Stimulated activated CD4-positive, alpha-beta T cell treated with anti-CD3 and anti-CD28 coated beads, Interleukin-4, amount 100 ng/mL, for 48 hours (primary cell): ENCODE measurements at places on chromosomes 12 and 14.

- no peak for DNase-seq
Observed at GRCh38 chr12:17020765-17021164, 414.8 kb upstream of the LMO3 start.

DNA sequence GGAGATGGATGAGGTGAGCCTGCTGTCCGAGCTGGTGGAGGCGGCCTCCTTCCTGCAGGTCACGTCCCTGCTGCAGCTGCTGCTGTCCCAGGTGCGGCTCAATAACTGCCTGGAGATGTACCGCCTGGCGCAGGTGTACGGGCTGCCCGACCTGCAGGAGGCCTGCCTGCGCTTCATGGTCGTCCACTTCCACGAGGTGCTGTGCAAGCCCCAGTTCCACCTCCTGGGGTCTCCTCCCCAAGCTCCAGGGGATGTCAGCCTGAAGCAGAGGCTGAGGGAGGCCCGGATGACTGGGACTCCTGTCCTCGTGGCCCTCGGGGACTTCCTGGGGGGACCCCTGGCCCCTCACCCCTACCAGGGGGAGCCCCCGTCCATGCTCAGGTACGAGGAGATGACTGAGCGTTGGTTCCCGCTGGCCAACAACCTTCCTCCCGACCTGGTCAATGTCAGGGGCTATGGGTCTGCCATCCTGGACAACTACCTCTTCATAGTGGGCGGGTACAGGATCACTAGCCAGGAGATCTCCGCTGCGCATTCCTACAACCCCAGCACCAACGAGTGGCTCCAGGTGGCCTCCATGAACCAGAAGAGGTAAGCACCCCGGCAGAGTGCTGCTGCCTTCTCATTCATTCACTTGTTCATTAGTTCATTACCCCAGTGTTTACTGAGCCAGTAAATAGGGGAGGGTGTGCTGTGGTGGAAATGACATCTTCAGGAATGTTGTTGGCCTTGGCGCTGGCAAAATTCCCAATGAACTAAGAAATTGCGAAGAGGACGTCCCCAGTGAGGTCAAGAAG lies 774 bp upstream of the MANSC4 start:
- no peak for DNase-seq

GRCh38 chr14:104794099-104794498 lies 1.4 kb downstream of the AKT1 start:
- peak; percentile 42 for DNase-seq

DNA sequence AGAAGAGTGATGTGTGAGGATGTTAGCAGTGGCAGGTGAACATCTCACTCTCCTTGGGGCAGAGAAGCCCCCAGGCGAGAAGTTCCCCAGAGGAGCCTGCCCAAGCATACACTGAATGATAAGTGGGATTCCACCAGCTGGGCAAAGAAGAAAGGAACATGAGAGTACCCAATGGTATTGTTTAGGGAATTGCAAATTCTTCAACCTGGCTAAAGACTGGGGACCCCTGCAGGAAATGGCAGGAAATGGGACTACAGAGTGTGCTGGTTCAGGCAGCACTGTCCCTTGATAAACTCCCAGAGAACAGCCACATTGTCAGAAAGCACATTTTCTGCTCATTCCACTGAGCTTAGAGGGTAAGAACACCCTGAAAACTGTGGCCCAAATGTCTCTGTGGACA lies 121.3 kb downstream of the RPS29 start:
- DNase-seq, result no peak

- no peak for DNase-seq
Observed at GRCh38 chr14:74326369-74327152, 21.7 kb upstream of the VRTN start.

DNA sequence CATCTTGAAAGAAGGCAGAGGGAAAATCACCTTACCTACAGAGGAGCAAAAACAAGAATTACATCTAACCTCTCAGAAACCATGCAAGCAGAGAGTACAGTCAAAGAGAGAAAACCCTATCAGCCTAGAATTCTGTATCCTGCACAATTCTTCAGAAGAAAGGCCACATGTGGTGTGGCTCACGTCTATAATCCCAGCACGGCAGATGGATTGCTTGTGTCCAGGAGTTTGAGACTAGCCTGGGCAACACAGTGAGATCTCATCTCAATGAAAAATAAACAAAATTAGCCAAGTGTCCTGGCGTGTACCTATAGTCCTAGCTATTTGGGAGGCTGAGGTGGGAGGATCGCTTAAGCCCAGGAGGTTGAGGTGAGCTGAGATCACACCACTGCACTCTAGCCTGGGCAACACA lies 48.2 kb downstream of the ATF7 start:
- no peak for DNase-seq
